ENCODE measurements at places on chromosomes 4 and X.
A peak's percentile ranks its signal among the peaks of the same experiment; 100 is the strongest.

DNA sequence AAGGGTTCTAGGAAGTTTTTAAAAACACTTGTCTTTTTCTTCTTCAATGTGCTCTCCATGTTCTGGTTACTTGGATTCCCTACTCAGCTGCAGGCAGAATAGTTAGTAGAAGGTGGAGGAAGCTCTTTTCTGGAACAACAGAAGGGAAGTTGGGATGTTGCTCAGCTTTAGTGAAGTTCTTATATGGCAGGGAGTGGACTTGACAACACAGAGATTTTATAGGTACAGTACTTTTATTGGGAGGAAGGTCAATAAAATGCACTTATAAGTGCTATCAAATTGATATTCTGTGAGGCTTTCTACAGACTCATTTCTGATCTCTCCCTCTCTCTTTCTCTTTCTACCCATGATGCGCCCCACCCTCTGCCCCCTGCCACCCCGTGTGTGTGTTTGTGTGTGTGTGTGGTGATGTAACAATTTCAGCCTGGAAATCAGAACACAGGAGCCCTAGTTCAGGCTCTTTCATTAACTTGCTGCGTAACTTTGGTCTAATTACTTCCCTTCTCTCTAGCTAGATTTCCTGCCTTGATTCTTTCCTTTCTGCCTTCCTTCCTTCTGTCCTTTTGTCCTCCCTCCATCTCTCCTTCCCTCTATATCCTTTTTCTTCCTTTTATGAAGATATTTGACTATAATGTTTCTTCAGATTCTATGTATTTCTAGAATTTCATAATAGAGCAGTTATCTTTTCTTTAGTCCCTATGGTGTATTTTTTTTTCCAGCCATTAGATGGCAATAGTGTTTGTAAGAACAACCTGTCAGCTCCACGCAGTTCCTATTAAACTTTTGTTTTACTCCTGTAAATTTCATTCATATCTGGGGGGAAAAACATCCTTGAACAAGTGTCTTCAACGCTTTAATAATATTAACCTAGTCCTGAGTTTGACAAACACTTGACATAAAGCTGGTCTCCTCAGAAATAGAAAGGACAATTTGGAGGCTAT, 37.1 kb downstream of the HEPH start:
- no peak for DNase-seq

DNA sequence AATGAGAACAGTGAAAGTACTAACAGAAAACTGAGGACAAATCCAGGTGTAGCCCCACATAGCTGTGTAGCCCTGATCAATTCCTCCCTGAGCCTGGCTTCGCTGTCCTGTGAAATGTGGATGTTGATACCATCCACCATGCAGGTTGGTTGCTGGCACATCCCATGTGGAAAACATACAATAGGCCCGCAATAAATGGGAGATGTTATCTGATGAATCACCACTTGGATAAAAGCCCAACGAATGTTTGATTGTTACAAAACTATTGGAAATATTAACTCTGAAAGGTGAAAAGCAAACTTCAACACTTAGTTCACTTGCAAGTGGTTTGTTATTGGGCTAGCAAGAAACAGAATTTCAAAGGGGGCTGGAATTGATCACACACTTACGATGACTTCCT, 186.3 kb upstream of the FTHL17 start:
- no peak for DNase-seq

- no peak for DNase-seq
Measured at GRCh38 chr4:181416966-181417365, 826.2 kb upstream of the TENM3 start.

DNA sequence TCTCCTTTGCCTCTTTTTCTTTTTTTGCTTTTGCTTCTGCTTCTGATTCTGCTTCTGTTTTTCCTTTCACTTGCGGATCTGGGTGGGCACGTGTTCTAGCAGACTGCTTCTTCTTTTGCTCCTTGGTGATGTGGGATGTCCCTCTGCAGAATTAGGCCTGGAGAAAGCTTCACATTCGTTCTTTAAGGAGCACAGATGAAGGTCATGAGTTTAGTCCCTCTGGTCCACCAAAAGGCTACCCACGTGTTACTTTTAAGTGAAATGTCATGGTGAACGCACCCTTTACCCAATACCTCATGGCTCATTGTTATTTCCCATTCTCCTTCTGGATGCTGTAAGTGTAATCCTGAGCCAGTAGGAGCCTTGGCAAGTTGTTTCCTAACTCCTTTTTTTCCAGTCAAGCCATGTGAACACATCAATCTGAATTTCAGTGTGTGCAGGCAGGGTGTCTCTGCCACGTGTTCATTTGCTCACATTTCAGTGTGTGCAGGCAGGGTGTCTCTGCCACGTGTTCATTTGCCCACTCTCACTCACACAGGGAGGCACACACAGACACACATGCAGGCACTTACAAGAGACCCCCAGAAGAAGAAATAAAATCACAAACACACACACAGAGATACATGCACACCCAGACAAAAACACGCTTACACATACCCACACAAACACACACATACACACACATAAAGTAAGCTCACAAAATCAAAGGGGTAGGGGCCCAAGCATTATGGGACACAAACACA, 36.9 kb downstream of the NBDY start:
- DNase-seq, result no peak

DNA sequence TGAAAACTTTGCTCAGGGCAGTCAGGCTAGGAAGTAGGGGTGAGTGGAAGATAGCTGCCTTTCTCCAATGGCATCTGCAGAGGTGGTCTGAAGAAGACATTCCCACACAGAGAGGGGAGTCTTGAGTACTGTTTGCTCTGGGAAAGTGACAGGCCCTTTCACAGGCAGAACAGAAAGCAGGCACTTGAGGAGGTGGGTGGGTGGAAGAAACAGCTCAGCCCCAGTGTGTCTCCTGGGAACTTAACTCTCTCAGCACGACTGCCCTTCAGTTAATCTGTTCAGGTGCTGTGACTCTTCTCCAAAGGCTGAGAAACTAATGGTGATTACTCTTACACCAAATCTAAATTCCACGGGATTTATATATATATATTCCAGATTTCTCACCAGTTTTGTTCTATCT, 28.3 kb downstream of the ENOPH1 start:
- no peak for DNase-seq

GRCh38 chrX:106952538-106952937, 32.3 kb downstream of the CLDN2 start:
- no peak for DNase-seq

DNA sequence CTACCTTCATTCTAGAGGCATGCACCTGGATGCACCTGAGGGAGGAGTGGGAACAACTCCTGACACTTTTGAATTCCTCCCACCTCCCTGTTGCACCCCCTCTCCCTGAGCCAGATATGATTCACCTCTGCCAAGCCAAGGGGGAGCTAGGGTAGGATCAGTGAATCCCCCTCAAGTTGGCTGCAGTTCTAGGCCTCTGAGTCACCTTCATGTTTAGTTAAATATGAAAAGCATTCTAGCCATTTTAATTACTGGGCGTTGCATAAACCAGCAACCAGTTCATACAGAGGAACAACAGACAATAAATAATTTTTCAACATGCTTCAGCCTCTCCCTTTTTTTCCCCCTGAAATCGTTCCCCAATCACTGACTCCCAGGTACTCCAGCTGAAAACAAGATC, 1440.2 kb downstream of the ADGRL3 start:
- no peak for DNase-seq

GRCh38 chr4:80154545-80154933, 42.8 kb upstream of the PRDM8 start:
- no peak for DNase-seq

- no peak for DNase-seq
Measured at GRCh38 chr4:23878912-23879732, 10.7 kb downstream of the PPARGC1A start.

- DNase-seq, result no peak
Measured at GRCh38 chrX:148917441-148917840, 417.0 kb downstream of the AFF2 start.

- DNase-seq, result peak; percentile 30
Measured at GRCh38 chrX:144586756-144587155, 660.5 kb upstream of the SPANXN1 start.

DNA sequence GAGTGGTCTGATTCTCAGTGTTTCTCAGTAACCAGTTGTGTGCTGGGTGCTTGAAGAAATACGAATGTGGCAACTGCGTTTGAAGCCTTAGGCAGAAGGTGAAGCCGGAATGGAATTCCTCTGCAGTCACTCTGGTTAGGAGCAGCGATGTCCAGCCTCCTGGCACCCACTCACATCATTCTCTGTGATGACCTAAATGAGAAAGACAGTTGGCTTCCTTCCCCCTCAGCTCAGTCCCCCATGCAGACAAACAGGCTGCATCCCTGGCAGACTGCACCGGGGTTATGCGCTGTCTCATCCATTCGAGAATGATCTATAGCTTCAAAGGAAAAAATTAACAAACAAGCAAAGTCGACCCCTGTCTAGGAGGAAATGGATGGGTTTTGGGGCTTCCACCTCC, 170.1 kb upstream of the SCML1 start:
- DNase-seq, result no peak

- no peak for DNase-seq
Measured at GRCh38 chr4:42523066-42523718, 125.9 kb downstream of the SHISA3 start.

DNA sequence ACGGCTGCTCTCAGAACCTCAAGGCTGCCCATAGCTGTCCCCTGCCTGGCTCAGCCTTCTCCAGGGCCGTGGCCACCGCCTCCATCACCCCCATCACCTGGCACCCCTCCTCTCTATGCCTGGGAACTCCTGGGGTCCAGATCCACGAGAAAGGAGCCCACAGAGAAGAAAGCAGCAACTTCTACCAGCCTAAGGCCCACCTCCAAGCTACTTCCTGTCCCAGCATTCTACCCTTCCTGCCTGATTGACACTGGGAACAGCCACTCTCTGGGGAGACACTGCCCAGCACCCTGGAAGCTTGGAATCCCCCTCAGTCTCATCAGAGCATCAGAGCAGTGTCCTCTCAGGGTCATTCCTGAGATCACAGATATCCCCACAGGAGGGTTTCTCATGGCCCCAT, 36.9 kb upstream of the PROM1 start:
- no peak for DNase-seq

GRCh38 chrX:123859409-123859845, 426 bp upstream of the XIAP start:
- no peak for DNase-seq

- DNase-seq, result no peak
Measured at GRCh38 chrX:153885208-153885787, 675 bp downstream of the L1CAM start.

- DNase-seq, result no peak
Measured at GRCh38 chrX:76183289-76184049, 10.6 kb downstream of the PBDC1 start.

DNA sequence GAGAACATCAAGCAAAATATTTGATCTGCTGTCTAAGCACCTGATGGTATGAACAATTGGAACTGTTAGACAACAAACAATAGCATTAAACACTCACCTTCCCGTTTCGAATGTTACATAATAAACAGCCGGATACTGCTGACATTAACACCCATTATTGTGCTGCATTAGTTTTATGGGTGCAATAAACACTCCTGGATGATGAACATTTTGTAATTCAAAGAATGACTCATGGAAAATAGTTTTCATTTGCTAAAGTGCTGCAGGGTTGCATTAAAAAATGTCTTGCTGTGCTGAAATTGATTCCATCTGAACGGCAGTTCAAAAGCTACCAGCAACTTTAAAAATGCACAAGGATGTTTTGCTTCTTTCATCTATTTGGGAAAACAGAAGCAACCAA, 100.8 kb upstream of the SORBS2 start:
- peak; percentile 49 for DNase-seq

GRCh38 chr4:128862608-128863311, 53.3 kb downstream of the JADE1 start:
- DNase-seq, result no peak

GRCh38 chrX:14963447-14964236, 90.4 kb downstream of the MOSPD2 start:
- no peak for DNase-seq

DNA sequence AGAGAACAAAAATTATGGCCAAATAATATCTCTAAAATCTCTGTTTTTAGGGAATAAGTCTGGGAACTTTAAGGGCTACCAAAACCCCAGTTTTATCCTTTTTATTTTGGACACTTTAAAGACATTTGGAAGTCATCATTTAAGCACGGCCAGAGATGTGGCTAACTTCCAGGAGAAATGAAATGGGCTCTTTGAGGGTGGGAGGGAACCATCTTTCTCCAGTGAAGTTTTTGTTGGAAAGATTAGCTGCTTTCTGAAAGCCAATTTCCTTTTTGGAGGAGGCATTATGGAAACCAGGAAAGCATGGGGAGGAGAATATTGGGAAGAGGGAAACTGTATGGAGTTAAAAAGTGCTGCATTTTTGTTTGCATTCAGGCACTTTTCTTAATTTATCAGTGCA, 4.8 kb downstream of the VSIG1 start:
- DNase-seq, result no peak

GRCh38 chr4:54909961-54910360, 215.4 kb downstream of the KDR start:
- DNase-seq, result no peak

DNA sequence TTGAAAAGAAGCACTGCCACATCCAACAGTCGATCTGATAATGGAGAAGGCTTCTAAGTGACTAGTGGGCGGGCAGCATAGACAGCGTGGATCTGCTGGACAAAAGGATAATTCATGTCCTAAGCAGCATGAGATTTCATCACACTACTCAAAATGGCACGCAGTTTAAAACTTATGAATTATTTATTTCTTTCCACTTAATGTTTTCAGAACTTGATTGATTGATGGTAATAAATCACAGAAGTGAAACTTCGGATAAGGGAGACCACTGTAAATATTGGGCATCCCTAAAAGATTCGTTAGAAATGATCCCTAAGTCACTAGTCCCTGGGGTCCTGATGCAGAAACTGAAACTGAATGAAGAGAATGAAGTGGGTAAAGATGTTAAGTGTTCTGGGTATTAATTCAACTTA, 93.0 kb upstream of the ANK2 start:
- DNase-seq, result no peak

DNA sequence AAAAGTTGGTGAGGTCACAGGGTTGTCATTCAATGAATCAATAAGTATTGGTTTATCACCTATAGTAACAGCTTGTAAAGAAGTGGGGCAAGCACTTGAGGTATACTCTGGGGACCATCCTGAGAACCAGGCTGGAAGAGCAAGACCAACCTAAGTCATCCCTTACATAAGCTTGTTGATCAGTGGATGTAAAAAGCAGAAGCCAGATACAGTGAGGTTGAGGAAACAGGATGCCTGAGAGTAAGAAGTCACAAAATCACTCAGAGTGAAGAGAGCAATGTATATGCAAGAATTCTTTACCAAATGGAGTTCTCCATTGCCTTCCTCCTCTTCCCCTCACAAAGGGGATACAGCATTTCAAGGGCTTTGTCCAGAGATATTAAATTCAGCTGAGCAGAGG, 76.3 kb upstream of the PACRGL start:
- no peak for DNase-seq

DNA sequence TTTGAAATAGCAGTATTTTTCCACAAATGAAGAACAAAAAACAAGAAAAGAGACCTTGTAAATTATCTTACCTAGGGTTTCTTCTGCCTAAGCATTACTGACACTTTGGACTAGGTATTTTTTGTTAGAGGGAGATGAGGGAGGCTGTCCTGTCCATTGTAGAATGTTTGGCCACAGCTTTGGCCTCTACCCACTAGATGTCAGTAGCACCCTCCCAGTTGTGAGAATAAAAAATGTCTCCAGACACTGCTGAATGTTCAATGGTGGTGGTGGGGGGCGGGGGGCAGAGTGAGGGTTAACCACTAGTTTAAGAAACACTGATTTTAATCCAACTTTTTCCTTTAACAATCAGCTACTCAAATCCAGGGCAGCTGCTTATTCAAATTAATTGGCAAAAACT, 25.8 kb downstream of the OTUD4 start:
- no peak for DNase-seq

GRCh38 chr4:85968945-85969819, 390.7 kb downstream of the MAPK10 start:
- no peak for DNase-seq
